Activated T-helper 2 cell treated with anti-CD3 and anti-CD28 coated beads, Interferon-gamma antibody, Interleukin-2, Interleukin-4, amounts not matched to agents 10 μg/mL and 5 μg/mL and 100 μg/mL, durations not matched to agents 14 hours and 24 hours and 36 hours (primary cell): ENCODE measurements at places on chromosomes 16 and 17. TPM values are rescaled to one million over a fixed set of nuclear protein-coding genes. Genes with fewer than 3 reads are reported as not detected.

GRCh38 chr17:2025220-2025621, at the start of gene RTN4RL1:
TSS of gene RTN4RL1 (minus strand) at chr17:2025334. CDS start at chr17:2024865, 469 bp downstream.
- no peaks in the 10 kb centered on the region for H3K36me3 ChIP-seq
- H3K27ac ChIP-seq, result no peak within 1 kb of the TSS
- H3K4me3 ChIP-seq, result peak within 1 kb of the TSS; percentile 72
- H3K27me3 ChIP-seq, result peaks cover 57% of the 10 kb centered on the region

GRCh38 chr17:16933317-16934132, 38.4 kb downstream of the TNFRSF13B start:
- peaks cover 2% of the 10 kb centered on the region for H3K27me3 ChIP-seq
- no peak for DNase-seq
- H3K4me1 ChIP-seq, result no peaks in the 10 kb centered on the region
- no peak overlapping the region for H3K4me3 ChIP-seq

DNA sequence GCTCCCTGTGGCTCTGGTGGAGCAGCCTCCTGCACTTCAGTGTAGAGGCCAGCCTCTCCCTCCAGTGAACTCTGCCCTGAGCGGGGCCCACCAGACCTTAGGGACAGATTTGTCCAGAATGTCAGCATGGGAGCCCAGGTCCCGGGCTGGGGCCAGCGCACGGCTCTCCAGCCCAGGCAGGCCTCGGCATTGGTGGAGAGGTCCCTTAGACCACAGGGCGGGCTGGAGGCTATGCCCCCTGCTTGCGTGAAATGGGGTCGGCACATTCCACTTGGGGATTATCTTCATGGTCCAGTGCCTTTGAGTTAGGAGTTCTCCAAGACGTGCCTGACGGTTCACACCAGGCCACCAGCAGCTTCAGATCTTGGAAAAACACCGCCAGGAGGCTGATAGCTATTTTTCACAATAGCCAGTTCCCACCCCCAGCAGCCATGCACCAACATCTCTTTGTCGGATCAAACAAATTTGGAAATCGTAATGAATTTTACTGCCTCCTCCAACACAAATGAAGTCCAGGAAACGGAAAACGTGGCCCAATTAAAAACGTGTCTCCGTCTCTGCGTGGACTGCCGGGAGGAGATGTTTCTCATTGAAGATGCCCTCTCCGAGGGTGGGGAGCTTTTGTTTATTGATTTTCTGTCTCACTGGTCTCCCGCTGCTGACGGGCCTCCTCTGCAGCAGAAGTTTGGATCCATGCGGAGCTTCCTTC, 110.0 kb upstream of the CIBAR2 start:
- DNase-seq, result no peak
- no peak overlapping the region for H3K27ac ChIP-seq
- H3K4me1 ChIP-seq, result no peaks in the 10 kb centered on the region
- no peaks in the 10 kb centered on the region for H3K27me3 ChIP-seq
- H3K4me3 ChIP-seq, result no peak overlapping the region

DNA sequence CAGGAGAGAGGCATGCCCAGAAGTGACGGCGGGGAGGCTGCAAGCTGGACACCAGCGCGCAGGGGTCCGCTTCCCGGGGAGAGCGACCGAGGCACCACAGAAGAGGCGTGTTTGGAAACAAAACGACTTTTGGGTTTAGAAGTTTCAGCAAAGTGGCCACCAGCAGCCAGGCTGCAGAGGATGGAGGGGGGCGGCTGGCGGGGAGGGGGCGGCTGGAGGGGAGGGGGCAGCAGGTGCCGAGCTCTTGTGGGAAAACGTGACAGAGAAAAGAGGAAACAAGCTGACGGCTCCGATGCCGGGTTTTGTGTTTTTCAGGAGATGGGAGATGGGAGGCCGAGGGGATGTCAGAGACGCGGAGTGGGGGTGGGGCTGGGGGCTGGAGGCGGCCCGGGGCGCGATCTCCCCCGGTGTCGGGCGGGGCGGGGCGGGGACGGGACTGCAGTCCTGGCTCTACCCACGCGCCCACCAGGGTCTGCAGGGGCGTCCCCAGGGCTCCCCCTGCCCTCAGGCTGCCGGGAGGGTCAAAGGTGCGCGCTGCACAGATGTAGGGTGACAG, 32.1 kb upstream of the RPH3AL start:
- H3K4me3 ChIP-seq, result peak overlapping the region; percentile 59
- peaks cover 31% of the 10 kb centered on the region for H3K27me3 ChIP-seq
- no peak overlapping the region for H3K27ac ChIP-seq
- H3K4me1 ChIP-seq, result peaks cover 13% of the 10 kb centered on the region
- DNase-seq, result no peak

Gene CCDC78
- total RNA-seq, result 7.3 and 8.3 TPM in 2 replicates

Gene ATP1B2
- total RNA-seq, result 0.32 and 0.37 TPM in 2 replicates
